ENCODE measurements at places on chromosomes 11 and 22.

GRCh38 chr11:2837096-2837601, 48.4 kb downstream of the CDKN1C start:
- no peak for DNase-seq

DNA sequence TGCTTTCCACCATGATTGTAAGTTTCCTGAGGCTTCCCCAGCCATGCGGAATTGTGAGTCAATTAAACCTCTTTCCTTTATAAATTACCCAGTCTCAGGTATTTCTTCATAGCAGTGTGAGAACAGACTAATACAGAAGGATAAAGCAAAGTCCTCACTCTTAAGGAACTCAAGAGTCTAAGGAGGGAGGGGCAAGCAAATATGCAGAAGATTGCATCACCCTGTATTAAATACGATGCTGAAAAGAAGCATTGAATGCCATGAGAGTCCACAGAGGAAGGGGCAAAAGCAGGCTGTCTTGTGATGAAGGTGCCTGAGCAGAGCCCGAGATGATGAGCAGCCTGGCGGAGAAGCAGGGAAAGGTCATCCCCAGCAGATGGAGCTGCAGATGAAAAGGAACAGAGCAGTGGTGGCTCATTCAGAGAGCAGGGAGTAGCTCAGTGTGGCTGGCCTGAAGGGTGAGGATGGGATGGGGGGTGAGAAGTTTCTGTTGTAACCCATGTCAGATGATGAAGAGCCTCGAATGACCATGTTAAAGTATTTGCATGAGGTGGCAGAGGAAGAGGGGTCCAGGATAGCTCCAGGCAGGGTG, 6.3 kb upstream of the IZUMO1R start:
- no peak for DNase-seq

- no peak for DNase-seq
These were observed 25.0 kb downstream of the CASP12 start for GRCh38 chr11:104873252-104873651.

GRCh38 chr22:45211435-45211834, 29.3 kb downstream of the KIAA0930 start:
- DNase-seq = no peak

GRCh38 chr11:80937842-80938241, 1497.0 kb upstream of the TENM4 start:
- no peak for DNase-seq

DNA sequence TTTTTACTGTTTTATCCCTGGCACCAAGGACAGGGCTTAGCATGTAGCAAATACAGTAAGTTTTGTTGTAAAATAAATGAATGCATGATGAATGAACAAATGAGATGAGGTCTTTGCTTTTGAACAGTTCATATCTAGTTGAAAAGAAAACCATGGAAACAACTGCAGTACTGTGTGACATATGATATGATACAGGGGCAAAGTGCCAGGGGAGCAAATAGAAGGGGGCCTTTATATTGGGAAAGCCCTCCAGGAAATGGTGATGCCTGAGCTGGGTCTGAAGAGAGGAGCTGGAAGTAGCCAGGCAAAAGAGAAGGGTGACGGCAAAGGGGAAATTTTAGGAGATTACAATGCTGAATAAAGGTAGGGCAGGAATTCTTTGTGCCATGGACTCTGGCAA, 63.8 kb upstream of the UCP3 start:
- DNase-seq = no peak

- no peak for DNase-seq
These were observed 5.3 kb downstream of the LGALS12 start for GRCh38 chr11:63511048-63511748.

- no peak for DNase-seq
These were observed 714.7 kb upstream of the TENM4 start for GRCh38 chr11:80155412-80156017.

GRCh38 chr11:97414801-97415200, 1025.0 kb downstream of the JRKL start:
- no peak for DNase-seq

GRCh38 chr11:64590763-64591221, at the start of gene SLC22A12:
SLC22A12 (plus strand) TSS chr11:64591220; CDS start chr11:64591557, 337 bp downstream.
- DNase-seq = no peak

DNA sequence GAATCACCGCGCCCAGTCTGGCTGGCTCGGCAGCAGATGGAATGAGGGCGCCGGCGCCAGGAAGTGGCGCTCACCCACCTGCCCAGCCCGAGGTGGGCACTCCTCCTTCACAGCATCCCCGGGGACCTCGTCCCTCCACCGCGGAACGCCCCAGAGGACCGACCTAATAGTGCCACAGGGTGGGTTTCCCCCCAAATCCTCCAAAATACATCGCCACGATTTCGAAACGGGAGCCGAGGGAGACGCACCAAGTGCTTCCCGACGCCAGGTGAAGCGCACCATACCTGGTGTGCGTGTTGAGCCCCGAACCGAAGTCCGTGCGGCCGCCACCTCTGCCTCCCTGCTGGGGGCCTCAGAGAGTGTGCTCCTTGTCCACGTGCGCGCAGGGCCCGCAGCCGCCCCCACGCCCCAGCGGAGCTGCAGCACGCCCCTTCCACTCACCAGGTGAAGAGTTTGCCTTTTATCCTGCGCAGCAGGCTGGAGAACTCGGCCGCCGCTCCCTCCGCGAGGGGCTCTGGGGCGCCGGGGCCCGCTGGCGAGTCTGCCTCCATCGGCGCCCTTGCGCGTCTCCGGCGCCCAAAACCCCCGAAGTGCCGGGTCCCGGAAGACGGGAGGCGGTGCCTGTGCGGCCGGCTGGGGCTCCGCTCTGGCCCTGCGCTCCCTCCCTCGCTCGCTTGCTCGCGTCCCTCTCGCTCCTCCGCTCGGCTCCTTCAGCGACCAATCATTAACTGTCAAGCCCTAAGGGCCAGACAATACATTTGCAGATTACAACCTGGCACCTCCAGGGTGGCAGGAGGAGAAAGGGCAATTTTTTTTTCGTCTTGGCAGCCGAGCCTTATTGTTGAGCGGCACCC, at the start of gene SLC35F2:
Gene SLC35F2, minus strand, starts transcription at position 571 of the 854 bp plus-strand sequence. Its CDS starts 20 bp downstream, at position 551.
- DNase-seq = peak; percentile 72

- DNase-seq = no peak
These were observed 1.2 kb downstream of the DSCAML1 start for GRCh38 chr11:117795638-117796455.

GRCh38 chr11:127521413-127521812, 520.8 kb upstream of the KIRREL3 start:
- no peak for DNase-seq

- DNase-seq = no peak
These were observed 346.6 kb downstream of the MN1 start for GRCh38 chr22:27454807-27455450.

DNA sequence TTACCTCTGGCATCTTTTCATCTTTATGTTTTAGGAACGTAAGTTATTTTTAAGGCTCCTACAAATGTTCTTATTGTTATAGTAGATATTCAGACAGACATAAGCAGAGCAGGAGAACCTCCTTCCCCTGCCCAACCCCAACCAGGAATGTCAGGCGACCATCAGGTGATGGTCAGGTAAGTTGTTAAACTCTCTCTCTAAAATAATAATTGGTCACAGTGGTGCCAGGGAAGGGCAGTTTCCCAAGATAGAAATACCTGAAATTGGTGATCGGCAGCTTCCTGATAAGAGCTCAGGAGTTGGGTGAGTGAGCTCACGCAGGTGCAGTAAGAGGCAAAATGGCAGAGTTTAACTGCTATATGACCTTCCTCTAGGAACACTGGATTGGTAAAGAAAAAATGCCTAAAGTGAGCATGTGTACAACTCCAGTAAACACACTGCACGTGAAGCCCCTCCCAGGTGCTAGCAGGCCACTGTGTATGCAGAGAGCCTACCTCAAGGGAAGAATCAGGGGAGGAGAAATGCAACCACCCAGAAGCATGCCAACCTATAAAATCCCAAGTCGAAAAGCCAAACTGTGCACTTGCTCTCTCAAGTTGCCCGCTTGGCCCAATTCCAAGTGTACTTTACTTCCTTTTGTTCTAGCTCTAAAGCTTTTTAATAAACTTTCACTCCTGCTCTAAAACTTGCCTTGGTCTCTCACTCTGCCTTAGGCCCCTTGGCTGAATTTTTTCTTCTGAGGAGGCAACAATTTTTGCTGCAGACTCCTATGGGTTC, 273.9 kb downstream of the SBF2 start:
- DNase-seq = no peak

DNA sequence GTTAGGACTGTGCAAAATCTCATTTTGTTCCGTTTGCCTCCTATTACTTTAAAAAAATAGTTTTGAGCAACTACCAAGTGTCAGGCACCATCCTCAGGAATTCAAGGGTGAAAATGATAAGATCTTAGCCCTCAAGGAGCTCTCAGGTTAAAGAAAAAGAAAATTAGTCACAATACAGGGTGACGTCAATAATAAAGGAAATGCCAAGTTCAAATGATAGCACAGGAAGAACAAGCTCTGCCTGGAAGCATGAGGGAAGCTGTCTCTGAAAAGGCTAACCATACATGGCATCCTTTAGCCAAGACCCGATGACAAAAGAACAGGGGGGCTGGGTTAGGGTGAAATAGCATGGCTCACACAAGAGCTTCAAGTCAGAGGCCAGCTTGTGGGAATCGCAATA, 11.1 kb upstream of the MPZL2 start:
- no peak for DNase-seq

DNA sequence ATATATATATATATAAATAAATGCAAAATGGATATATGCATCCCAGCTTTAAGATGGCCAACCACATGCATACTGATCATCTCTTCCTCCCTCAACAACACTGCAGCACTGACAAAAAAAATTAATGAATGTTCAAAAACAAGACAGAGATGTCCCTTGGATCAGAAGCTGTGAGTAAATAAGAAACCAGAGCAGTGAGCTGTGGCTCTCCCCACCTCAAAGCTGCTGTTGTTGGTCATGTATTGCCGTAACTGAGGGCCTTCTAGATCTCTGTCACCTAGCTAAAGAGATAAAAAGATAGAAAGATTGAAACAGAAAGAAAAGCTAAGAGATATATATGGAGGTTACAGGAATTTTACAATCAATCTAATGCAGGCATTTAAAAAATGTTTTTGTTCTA, 15.5 kb upstream of the TMEM135 start:
- no peak for DNase-seq

DNA sequence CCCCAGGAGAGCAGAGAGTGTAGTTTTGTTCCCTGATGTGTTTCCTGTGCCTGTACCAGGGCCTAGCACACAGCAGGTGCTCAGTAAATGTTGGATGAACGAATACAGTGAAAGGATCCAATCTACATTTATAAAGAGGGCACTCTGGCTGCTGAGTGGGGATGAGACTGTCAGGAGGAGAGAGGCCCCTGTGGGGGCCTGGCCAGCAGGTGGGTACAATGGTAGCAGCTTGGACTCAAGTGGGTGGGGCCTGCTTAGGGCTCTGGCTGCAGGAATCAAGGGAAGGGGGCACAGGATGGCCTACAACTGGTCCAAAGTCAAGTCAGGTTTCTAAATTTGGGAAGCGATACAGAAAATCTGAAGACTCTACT, 156.6 kb upstream of the GRK3 start:
- no peak for DNase-seq

DNA sequence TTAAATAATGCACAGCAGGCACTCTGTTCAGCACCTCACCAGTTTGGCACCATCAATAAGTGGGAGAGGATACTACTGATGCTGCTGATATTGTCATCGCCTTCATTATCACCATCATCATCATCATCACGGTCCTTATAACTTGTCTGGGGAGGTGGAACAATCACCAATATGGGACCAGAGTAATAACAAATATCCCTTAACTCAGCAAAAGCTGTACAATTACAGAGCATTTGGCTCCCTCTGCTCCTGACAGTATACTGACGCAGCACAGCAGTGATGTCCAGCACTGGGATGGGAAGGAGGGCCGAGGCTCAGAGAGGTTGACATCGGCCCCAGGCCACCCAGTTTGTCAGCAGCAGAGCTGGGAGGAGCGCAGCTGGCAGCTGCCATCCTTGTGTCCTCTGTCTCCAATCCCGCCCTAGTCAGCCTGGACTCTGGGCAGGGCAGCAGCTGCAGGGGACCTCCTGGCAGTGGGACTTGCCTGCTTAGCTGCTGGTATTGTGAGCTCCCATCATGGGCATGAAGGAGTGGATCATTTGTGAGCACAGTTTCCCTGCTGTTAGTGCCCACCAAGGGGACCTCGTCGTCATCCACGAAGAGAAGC, 90.0 kb downstream of the DHCR7 start:
- DNase-seq = no peak

DNA sequence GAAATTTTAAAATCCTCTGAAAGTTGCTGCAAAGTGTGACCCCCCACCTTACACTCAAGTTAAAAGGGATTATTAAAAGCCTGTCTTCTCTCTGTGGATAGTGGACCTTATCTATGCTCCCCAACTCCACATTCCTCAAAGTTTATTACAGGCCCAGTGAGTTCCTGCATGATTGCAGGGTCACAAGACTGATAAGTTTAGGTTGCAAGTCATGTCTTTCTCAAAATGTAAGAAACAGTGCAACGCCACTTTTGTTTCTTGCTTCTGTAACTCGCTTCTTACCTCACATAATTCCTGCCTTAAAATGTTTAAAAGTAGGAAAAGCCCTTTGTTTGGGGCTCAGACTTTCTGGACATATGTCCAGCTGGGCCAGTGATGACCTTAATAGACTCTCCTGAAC, 38.4 kb upstream of the GLYAT start:
- no peak for DNase-seq

GRCh38 chr11:36162006-36162882, 127.0 kb downstream of the COMMD9 start:
- no peak for DNase-seq

DNA sequence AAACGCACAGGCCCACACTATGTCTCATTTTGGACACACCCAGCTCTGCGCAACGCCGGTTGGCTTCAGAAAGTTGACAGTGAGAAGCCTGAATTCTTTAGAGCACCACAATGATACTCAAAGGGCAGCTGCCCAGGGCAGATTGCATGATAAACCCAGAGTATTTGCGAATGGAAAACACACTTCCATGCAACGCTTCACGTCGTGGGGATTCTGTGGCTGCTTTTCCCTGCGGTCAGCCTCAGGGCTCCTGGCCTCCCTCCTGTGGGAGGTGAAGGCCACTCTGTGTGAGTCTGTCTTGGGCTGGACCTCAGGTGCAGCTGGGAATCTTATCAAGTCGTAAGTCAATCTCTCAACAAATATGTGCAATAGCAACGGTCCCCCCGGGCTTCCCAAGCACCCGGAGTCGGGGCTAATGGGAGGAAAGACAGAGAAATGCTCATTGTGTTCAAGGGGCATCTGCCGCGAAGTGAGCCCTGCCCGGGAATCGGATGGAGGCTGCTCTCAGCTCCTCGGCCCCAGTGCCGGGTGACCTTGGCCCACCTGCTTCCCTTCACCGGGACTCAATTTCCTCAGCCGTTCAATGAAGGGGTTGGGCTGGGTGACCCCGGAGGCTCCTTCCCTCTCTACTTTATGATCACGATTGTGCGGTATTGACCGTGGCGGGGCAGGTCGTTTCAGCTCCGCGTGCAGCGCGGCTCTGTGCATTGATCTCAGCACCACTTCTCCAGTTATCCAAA, 623.6 kb downstream of the BRD1 start:
- DNase-seq = no peak

GRCh38 chr22:43000441-43001175, 14.3 kb downstream of the PACSIN2 start:
- no peak for DNase-seq

GRCh38 chr11:44130751-44131150, 35.3 kb downstream of the EXT2 start:
- no peak for DNase-seq

All from CD4-positive, alpha-beta T cell treated with Interleukin-4 for 1 hour (primary cell).